ENCODE measurements at places on chromosomes 16 and 17. TPM values are rescaled to one million over a fixed set of nuclear protein-coding genes. Genes with fewer than 3 reads are reported as not detected.

The DBNDD1 gene
- total RNA-seq: 0.95 TPM

The DHX58 gene
- total RNA-seq: 14.7 TPM

The INCA1 gene
- total RNA-seq: 0.09 TPM

The C17orf107 gene
- 3.5 TPM for total RNA-seq

The CRYM gene
- total RNA-seq: 1.3 TPM

The CCL5 gene
- total RNA-seq: not detected

The CLEC18A gene
- total RNA-seq: under 0.01 TPM

The C16orf96 gene
- total RNA-seq: under 0.01 TPM

The CTRL gene
- total RNA-seq: 2.3 TPM

The TPPP3 gene
- total RNA-seq: 2.0 TPM

The VAT1L gene
- not detected for total RNA-seq

The PGAP6 gene
- total RNA-seq: 73.8 TPM

The MPP3 gene
- total RNA-seq: 8.5 TPM

The CLUH gene
- total RNA-seq: 24.8 TPM

The DNAH3 gene
- total RNA-seq: under 0.01 TPM

The TRAPPC2L gene
- total RNA-seq: 88.1 TPM

The ADAP2 gene
- total RNA-seq: 1.3 TPM

The KCNH4 gene
- not detected for total RNA-seq

The GPRC5C gene
- 1.1 TPM for total RNA-seq

The KRT36 gene
- not detected for total RNA-seq

The LRRC59 gene
- 84.9 TPM for total RNA-seq

The CA4 gene
- total RNA-seq: not detected

The SCN4A gene
- 0.16 TPM for total RNA-seq

The TBC1D3I gene
- not detected for total RNA-seq
